ENCODE measurements at places on chromosomes 1 and 21.

DNA sequence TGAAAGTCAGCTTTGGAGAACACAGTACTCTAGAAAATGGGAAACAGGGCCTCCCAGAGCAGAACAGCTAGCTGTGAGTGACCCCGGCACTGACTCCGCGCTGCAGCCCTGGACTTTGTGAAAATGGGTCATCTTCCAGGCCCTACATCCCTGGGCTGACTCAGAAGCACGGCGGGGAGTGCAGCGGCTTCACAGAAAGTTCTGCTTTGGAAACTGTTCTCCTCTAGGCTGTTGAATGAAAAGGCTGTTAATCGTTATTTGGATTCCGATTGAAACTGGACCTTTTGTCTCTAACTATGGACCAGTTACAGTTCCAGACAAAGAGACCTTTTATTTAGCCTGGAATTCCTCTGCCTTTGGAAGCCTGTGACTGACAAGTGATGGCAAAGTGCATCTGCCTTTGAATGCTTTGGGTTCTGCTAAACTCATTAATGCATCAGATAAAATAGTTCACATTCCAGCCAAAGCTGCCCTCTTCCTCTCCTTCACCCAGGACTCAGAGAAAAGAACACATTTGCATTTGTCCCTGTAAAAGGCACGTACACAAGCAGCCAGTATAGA is 144.9 kb upstream of the HOOK1 start:
- DNase-seq: no peak

DNA sequence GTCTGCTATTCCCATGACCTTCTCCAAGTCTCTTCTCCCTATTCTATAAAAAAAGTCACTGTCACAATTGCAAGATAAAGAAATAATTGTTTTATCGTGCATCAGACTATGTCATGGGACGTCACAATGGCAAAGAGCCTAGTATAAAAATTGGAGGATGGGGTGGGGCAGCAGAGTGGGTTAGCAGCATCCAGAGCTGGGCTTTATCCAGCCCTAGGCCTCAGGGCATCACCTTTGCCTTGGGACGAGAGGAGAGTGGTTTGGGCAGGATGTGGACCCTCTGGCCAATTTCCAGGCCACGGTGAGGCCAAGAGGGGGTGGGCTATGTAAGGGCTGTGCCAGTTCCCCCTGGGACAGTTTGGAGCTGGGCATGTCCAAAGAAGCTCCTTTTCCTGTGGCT is 25.7 kb downstream of the WNT4 start:
- DNase-seq: no peak

DNA sequence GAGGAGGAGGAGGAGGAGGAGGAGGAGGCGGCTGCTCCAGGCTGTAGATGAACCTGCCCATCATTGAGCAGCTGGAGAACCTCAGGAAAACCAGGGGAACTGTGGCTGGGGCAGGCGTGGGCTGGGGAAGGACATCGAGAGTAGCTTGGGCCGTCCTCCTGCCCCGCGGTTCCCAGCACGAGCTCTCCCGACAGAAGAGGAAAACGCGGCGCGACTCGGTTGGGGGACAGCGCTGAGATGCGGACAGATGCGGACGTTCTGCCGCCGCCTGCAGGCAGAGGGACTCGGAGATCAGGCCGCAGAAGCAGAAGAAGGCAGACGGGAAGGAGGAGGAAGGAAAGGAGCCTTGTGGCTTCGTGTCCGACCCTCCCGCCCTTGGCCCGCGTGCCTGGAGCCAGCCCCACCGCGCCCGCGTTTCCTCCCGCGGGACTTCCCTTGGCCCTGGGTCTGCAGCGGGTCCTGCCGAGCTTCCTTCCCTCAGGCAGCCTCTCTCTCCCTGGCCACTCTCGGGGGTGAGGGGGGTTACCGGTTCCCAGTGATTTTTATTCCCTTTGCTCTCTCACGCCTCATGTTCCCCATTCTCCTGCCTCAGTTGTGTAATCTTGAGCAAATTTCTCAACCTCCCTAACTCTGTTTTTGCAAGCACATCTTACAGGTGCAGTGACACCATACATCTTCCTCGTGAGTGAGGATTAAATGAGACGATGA is 1.7 kb upstream of the TNFRSF9 start:
- no peak for DNase-seq

- DNase-seq: no peak
Measured at GRCh38 chr21:36073181-36073580, 3.4 kb downstream of the CBR1 start.

DNA sequence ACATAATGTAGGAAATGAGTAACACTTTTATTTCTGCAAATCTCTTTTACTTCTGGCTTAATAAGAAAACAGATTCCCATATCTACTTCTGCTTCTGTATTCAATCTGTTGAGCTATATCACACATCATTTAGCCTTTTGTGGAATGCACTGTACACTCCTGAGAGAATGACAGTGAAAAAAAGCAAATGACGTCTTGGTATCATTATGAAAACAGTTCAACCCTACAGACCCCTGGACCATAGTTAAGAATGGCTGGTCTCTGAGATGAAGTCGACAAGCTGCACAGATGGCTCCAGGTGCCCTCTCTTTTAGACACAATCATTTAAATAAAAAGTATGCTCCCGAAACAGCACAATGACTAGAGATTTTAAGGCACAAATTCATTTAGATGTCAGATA is 247.0 kb downstream of the RERE start:
- DNase-seq: no peak

DNA sequence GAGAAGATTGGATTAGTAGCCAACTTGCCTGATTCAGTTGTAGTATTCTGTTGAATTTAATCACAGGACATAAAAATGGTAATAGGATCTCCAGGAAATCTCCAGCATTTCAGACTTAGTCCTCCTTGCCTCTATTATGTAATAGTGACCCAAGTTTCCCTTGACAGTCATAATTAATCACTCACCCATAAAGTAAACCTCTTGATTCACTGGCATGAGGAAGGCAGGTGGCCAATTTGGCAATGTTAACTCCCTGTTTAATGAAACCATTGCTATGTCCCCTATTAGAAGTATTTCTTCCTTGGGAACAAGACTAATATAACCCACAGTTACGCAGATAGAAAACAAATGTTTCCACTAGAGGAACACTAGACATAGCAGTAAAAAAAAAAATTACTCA is 604.8 kb upstream of the CXADR start:
- no peak for DNase-seq

- peak; percentile 14 for DNase-seq
Measured at GRCh38 chr1:61674221-61674620, 50.7 kb downstream of the TM2D1 start.

DNA sequence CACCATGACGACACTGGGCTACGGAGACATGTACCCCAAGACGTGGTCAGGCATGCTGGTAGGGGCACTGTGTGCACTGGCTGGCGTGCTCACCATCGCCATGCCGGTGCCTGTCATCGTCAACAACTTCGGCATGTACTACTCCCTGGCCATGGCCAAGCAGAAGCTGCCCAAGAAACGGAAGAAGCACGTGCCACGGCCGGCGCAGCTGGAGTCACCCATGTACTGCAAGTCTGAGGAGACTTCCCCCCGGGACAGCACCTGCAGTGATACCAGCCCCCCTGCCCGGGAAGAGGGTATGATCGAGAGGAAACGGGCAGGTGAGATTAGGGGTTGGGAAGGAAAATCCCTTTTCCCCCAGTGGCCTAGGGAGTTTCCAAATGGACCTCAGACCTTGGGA is 13.5 kb downstream of the KCNC4 start:
- DNase-seq: no peak

- no peak for DNase-seq
Measured at GRCh38 chr1:220410611-220411010, 117.3 kb upstream of the MARK1 start.

- DNase-seq: no peak
Measured at GRCh38 chr1:235984041-235984825, 80.7 kb downstream of the NID1 start.

GRCh38 chr1:163807331-163808049 is 485.7 kb downstream of the NUF2 start:
- no peak for DNase-seq

DNA sequence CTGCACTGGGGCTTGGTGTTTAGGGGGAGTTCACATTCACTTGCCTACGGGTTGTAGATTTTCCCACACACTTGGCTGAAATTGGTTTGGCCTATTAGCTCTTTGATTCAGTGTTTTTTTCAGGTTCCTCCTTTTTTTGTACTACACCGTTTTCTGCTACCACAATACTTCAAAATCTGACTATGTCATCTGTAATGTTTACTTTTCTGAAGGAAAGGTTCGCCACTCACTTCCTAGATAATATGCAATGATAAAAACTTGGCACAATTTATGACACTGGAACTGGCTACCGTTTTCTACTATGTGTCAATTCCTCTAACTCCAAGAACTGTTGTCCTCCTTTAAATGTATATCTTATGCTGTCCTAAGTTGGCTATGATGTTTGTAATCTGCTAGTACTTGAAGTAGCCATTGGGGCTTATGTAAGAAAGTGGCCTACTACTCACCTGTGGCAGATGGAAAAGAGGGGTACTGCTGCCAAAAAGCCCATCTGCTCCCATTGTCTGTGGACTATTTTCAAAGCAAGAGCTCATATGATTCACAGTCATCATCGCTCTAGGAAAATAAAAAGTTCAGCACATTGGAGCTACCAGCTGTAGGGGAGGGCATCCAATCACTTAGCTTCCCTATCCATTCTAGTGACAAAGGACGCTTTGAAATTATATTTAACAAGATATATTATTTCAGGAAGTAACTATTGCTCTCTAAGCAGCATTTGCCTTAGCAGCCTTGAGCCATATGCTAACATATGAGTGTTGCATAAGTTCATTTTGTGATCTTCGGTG is 42.4 kb upstream of the BACH1 start:
- DNase-seq: no peak

DNA sequence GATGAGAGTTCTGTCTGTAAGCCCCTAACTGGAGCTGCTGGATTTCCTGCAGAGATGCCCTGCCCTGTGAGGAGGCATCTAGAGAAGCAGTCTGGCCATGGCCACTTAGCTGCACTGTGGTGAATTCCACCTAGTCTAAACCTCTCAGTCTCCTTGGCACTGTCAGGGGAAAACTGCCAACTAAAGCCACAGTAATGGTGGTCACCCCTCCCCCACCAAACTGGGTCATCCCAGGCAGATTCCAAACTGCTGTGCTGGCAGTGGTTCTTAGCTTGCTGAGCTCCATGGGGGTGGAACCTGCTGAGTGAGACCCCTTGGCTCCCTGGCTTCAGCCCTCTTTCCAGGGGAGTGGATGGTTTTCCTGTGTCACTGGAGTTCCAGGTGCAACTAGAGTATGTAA is 740.6 kb downstream of the RWDD3 start:
- DNase-seq: no peak

- no peak for DNase-seq
Measured at GRCh38 chr1:60073605-60074278, at the start of gene C1orf87. Gene C1orf87, minus strand, starts transcription at chr1:60073770. Its CDS starts 1,127 bp downstream, at chr1:60072643.

GRCh38 chr1:227437495-227438008 is 119.3 kb upstream of the CDC42BPA start:
- DNase-seq: no peak

DNA sequence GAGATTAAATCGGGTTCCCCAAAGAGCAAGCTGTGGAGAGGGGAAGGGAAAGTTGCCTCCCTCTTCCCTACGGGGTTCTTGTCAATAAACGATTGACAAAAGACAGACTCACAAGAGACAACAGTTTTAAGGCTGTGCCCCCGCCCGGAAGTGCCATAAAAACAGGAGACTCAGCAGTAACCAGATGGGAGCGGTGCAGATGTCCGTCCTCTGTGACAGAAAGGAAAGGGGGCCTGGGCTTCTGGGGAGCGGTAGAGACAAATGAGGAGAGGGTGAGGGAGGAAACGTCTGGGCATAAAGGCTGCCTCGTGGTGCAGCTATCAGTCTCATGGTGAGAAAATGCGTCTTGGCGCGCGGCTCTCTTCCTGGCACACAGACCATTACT is 5.9 kb downstream of the TP73 start:
- no peak for DNase-seq

- DNase-seq: no peak
Measured at GRCh38 chr1:1755426-1755825, 22.8 kb downstream of the NADK start.

- no peak for DNase-seq
Measured at GRCh38 chr1:41822866-41823265, 95.9 kb downstream of the HIVEP3 start.

DNA sequence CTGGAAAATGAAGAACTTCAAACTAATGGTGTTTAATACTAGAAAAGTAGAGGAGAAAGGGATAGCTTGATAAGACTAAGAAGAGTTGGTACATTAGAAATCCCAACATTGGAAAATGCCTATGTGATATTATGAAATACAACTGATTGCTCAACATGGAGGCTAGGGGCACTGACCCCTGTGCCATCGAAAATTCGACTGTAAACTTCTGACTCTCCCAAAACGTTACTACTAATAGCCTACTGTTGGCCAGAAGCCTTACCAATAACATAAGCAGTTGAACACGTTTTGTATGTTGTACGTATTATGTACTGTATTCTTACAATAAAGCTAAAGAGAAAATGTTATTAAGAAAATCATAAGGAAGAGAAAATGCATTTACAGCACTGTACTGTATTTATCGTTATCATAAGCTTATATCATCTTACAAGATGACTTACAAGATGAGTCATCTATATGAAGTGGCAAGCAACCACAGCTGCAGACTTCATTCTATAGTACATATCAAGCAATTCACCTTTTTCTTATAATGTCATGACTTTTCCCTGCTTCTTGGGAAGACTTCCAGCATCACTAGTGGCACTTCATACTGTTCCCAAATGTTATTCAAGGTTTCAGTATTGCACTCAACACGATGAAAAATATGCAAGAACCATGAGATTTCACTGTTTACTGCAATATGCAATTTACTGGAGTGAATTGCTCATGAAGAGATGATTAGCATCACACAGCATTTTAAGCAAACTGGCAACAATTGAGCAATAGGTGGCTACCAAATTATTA is 12.9 kb upstream of the CTSK start:
- no peak for DNase-seq

GRCh38 chr1:88648706-88649105 is 35.4 kb upstream of the PKN2 start:
- DNase-seq: no peak

DNA sequence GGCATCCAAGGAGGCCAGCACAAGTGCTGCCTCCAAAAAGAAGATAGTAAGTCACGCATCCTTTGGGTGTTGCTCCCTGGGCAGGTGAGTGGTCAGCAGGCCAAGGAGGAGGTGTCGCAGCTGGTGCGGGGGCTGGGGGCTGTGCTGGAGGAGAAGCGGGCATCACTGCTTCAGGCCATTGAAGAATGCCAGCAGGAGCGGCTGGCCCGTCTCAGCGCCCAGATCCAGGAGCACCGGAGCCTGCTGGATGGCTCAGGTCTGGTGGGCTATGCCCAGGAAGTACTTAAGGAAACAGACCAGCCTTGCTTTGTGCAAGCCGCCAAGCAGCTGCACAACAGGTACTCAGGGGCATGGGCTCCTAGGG is 4.3 kb downstream of the TRIM46 start:
- DNase-seq: no peak

- DNase-seq: no peak
Measured at GRCh38 chr1:153260585-153261280, 1.2 kb downstream of the LORICRIN start.

- no peak for DNase-seq
Measured at GRCh38 chr1:219538886-219539285, 74.0 kb downstream of the ZC3H11B start.
